ENCODE measurements at places on chromosomes 2 and 18.

DNA sequence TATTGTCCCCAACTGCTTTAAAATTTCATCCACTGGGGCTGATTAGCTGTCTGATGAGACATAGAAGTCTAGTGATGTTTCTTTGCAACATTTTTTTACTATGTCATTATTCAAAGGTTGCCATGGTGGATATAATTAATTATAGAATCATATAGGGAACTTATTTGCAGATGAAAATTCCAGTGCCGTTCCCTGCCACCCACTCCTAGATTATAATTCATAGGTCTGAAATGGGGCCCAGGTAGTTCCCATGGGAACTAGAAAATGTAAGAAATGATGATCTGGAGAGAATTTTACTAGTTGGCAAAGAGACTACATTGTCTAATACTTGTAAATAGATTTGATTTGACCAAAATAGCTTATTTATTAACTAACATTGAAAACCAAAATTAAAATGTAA is 1496.5 kb upstream of the NXPH2 start:
- no peak for DNase-seq

- no peak for DNase-seq
Observed at GRCh38 chr2:176733698-176734430, 464.6 kb downstream of the MTX2 start.

- no peak for DNase-seq
Observed at GRCh38 chr18:37482002-37482401, 83.6 kb downstream of the CELF4 start.

- DNase-seq: no peak
Observed at GRCh38 chr2:72211777-72212485, 64.3 kb upstream of the CYP26B1 start.

DNA sequence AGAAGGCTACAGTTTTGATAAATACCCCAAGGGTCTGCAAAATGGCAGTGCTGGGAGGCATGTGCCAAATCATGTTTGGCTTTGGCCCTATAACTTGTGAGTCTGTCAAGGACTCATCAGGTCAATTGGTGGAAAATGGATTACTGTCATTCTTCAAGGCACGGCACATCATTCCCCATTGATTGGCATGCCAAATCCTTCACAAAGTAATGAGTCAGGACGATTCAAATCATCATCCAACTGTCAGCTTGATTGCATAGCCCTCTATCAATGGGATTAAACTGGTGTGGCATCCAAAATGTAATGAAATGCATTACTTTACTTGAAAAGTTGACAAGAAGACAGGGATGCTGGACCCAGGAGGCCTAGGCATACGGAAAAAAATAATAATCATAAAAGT is 441.6 kb upstream of the PIK3C3 start:
- no peak for DNase-seq

DNA sequence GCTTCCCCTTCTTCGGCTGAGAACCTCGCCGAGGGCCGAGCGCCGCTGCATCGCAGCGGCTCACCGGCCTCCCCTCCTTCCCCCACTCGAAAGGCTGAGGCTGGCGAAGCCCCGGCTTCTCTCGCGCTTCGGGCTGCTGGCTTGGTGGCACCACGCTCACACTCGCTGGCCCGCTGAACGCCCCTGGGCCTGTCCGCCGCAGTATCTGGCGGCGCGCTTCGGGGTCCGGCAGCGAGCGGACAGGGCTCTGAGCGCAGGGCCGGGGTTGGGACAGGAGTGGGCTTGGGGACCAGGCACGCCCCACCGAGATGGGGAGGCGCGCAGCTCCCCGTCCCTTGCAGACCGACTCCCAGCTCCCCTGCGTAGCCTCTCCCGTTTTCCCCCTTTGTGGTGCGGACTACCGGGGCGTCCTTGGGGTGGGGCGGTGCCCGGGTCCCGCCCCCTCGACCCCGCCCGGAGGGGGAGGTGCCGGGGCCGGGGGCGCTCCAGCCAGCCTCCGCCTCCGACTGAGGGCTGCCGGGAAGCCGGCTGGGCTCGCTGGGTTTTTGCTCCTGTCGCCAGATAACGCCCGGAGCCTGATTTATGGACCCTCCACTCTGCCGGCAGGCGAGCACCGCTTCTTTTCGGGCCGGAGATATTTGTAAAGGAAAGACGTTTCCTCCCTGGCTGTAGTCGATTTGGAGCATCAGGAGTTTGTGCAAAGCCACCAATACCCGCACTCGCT is 3.8 kb downstream of the GBX2 start:
- no peak for DNase-seq

DNA sequence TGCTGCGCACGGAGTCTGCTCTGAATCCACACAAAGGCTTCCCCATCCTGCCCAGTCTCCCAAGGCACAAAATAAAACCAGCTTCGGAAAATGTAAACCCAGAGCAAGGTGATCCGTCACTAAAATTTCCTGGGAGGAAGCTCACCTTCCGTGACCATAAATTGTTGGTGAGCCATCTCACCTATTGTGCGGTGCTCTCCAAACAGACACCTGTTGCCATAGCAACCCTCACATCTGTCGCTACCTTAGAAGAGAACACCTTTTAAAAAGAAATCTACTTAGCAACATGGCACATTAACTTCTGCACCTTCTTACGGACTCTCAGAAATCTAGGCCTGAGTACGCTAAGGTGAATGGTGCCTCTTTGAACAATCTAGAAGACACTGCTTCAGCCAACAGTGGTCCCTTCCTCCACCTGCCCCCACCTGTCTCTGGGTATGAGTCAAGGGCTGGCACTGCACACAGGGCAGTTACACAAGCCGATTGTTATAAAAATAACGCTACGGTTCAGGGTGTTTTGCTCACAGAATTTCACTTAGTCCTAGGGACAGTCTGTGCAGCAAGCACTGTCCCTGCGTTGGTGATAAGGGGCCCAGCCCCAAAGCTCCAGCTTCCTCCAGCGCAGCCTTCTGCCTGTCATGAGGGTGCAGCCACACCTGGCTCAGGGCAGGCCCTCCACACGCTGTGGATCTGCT is 114.9 kb upstream of the ID2 start:
- no peak for DNase-seq

DNA sequence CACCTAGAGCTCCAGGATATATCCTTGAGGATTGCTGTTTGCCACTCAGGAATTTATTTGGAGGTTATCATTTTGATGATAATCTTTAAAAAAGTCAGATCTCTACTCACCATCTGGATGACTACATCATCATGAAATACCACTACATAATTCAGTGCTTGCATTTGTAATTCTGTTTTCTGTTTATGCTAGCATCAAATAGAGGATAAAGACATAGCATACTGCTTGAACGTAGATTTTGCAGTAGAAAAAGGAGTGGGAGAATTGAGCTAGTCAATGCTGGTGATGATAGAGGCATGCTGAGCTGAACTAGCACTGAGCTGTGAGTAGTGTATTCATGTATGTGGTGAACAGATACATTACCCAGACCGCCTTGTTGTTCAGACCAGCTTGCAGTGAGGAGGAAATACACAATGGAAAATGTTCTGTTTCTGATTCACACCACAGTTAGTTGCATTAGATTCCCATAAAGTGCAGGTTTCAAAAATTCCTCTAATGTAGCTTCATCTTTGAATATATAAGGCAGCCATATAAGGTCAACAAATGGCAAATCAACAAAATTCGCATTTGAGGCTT is 68.8 kb upstream of the CDC42EP3 start:
- no peak for DNase-seq

GRCh38 chr2:116491292-116491691 is 1323.2 kb upstream of the DDX18 start:
- DNase-seq: no peak

GRCh38 chr2:73008766-73009135 is 62.8 kb downstream of the SFXN5 start:
- DNase-seq: no peak

DNA sequence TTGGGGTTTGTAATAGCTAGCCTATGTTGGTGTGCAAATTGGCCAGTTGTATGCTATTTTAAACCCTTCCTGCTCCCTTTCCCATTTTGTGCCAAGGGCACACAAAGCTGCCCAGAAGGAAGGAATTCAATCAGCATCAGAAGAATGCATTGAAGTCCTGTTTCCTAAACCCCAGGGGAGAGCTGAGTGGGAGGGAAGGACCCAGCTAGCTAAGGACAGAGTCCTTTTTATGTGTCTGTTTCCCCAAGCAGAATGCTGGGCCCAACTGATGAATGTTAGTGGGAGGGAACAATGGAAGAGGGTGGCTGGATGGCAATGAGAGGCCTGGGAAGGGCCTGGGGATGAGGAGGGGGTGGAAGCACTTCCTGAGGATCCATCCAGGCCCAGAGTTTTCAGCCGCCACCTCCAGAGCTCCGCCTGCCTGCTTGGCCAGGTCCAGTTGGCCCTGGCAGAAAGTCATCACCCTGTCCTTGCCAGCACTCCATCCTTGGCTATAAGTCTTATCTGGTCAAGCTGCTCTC is 32.7 kb downstream of the MEX3C start:
- no peak for DNase-seq

DNA sequence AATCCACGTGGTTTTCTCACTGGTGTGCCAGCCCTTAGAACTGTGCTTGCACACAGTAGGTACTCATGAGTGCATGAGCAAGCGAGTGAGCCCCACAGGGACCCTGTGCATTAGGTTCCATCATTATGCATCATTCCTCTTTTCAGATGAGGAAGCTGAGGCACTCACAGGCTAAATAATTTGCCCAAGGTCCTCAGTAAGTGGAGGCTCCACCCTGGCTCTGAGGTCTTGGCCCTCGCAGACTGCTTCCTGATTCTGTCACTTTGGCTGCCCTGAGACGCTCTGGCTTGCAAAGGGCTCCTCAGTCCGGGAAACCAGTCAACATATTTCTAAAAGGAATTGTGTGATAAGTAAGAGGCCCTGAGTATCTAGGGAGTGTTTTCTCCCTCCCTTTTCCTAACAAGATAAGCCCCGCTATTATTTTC is 71.7 kb downstream of the IL1R2 start:
- DNase-seq: no peak

- no peak for DNase-seq
Observed at GRCh38 chr18:5476961-5477800, 66.6 kb downstream of the EPB41L3 start.

GRCh38 chr2:199443589-199444130 is 14.1 kb downstream of the SATB2 start:
- no peak for DNase-seq

GRCh38 chr2:95531254-95531771 is 46.8 kb upstream of the TRIM43B start:
- DNase-seq: no peak

DNA sequence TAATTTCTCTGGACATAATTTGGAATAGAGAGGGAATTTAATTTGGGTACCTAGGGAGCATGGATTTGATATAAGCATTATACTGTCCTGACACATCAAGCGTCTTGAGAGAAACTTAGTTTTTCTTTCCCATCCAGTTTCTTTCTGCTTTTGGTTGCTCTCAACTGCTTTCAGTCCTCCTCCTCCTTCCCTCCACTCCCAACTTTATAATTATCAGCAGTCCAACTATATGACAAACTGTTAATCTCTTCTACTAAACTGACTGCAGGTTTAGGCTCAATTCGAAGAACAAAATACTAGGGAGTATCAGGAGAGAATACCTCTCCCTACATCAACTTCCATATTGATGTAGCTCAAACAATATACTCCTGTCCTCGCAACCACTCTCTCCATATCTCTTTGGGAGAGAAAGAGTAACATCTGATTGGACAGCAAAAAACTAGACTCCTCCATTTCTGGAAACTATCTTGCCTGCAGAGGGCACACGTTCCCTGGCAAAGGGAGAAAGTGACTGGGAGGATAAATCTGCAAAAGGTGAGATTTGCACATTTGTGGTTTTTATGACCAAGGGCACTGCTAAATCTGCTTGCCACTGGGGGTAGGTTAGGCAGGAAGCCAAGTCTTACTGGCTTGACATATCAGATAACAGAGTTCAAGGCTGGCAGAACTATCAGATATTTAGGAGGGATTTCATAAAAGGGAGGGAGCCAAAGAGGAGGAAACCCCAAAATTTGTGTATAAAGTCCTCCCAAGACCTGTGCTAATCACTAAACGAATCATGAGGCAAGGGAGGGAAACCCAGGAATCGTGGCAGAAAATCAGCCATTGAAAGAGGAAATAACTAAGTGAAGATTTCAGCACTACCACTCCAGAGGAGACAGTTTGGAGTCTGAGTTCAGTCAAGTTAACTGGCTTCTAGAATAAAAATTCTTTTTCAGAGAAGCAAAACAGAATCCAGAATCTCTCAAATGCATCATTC is 40.0 kb downstream of the ICA1L start:
- DNase-seq: no peak

DNA sequence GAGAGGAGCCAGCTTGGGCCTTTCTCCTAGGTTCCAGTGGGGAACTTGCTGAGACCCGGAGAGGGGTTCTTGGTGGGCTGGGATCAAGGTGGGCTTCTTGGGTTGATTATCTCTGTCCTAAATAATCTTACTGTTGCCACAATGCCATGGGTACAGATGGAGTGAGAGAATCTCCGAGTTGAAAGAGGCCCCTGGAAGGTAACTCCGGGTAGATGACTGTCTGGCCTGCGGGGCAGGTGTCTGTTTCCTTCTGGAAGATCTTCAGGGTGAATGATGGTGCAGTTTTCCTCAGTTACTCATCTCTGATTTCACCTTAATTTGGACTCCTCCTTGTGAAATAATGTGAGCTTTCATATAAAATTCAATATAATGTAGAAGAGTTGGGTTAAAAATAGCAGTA is 159.4 kb downstream of the ACTR3 start:
- no peak for DNase-seq

DNA sequence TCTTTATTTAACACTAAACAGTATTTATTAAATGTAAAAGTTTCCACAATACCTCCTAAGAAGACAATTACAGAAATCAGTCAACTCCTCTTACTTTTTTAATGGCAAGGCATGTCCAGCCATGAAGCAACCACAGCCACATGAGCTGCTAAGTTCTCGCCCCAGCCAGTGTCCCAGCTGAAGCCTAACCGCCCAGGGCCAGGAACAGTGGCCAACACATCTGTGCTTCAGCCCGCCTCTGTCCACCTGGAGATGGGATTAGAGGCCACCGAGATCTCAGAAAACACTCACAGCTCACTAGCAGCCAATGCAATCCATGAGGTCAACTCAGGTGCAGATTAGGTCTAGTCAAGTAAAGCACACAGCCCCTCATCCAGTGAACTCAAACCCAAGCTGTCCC is 40.2 kb downstream of the PID1 start:
- DNase-seq: no peak

- no peak for DNase-seq
Observed at GRCh38 chr2:22282220-22282619, 1102.8 kb upstream of the KLHL29 start.

- no peak for DNase-seq
Observed at GRCh38 chr2:159074605-159075004, 106.2 kb downstream of the TANC1 start.

GRCh38 chr2:241798081-241798630 is 10.8 kb upstream of the NEU4 start:
- DNase-seq: no peak

GRCh38 chr2:192069417-192069816 is 125.3 kb downstream of the TMEFF2 start:
- DNase-seq: no peak

GRCh38 chr2:30942419-30942818 is 135.2 kb upstream of the CAPN13 start:
- no peak for DNase-seq

GRCh38 chr18:49025767-49026500 is 75.2 kb upstream of the SMAD7 start:
- no peak for DNase-seq
